ENCODE measurements at places on chromosomes 5 and 9. TPM values are rescaled to one million over a fixed set of nuclear protein-coding genes. Genes with fewer than 3 reads are reported as not detected.

Gene ADGRV1
- total RNA-seq, result 18.2 TPM

Gene PDZD2
- total RNA-seq, result 23.3 TPM

Gene TAF11L7
- total RNA-seq, result 0.83 TPM

Gene CAAP1
- total RNA-seq, result 14.3 TPM

Gene FYB1
- not detected for total RNA-seq

Gene SPATA6L
- 0.59 TPM for total RNA-seq

Gene BTNL3
- total RNA-seq, result not detected

Gene RANBP6
- total RNA-seq, result 32.2 TPM

Gene SPDL1
- 19.0 TPM for total RNA-seq

Gene SHOC1
- total RNA-seq, result not detected

Gene EPB41L4B
- total RNA-seq, result 10.0 TPM

Gene TXNDC8
- not detected for total RNA-seq

Gene ANGPTL2
- total RNA-seq, result 55.5 TPM

Gene SLC25A48
- total RNA-seq, result 1.7 TPM

Gene FOCAD
- total RNA-seq, result 104 TPM

Gene ROR2
- total RNA-seq, result 51.1 TPM

Gene FABP6
- total RNA-seq, result 7.7 TPM

Gene POU5F2
- 1.5 TPM for total RNA-seq

Gene AGXT2
- not detected for total RNA-seq

Gene PCDHA13
- 10.2 TPM for total RNA-seq

Gene RHOBTB3
- total RNA-seq, result 39.0 TPM

Gene FBN2
- 0.86 TPM for total RNA-seq

Gene FOXI1
- total RNA-seq, result not detected

Gene PLCXD3
- total RNA-seq, result 0.93 TPM

Gene PTGS1
- total RNA-seq, result 0.39 TPM

Gene TTC39B
- total RNA-seq, result 3.1 TPM

Gene CCNO
- total RNA-seq, result not detected

Gene AIF1L
- 16.7 TPM for total RNA-seq

Gene CREBRF
- total RNA-seq, result 16.6 TPM

Gene SAP30L
- total RNA-seq, result 18.1 TPM

Gene ABLIM3
- total RNA-seq, result 19.0 TPM

Gene MEGF10
- 0.69 TPM for total RNA-seq

Gene MARCOL
- not detected for total RNA-seq

Gene S1PR3
- 2.9 TPM for total RNA-seq

Gene IL7R
- total RNA-seq, result not detected

Gene PCDHGA3
- 10.4 TPM for total RNA-seq

Gene GRIN1
- total RNA-seq, result 5.5 TPM

Gene BARHL1
- total RNA-seq, result not detected

Gene ORM2
- not detected for total RNA-seq

Gene IL13
- not detected for total RNA-seq

Gene PDE6A
- total RNA-seq, result not detected

Gene ALDH1A1
- not detected for total RNA-seq

Gene IL9
- not detected for total RNA-seq

Gene ANKRD34B
- not detected for total RNA-seq

Gene KIAA0825
- 1.2 TPM for total RNA-seq

Gene FOXD4L6
- total RNA-seq, result not detected

Gene FAM153A
- not detected for total RNA-seq

Gene GPX8
- total RNA-seq, result 2.7 TPM

Gene KYAT1
- total RNA-seq, result 19.5 TPM

Gene TOR2A
- 27.5 TPM for total RNA-seq

Gene MEF2C
- 24.1 TPM for total RNA-seq

Gene SPATA31C1
- not detected for total RNA-seq

Gene NMUR2
- total RNA-seq, result not detected

Gene LHX2
- 6.7 TPM for total RNA-seq

Gene NSD1
- total RNA-seq, result 151 TPM

Data from glutamatergic neuron (in vitro differentiated cells).